ENCODE measurements at places on chromosomes 6 and 20. TPM values are rescaled to one million over a fixed set of nuclear protein-coding genes. Genes with fewer than 3 reads are reported as not detected.

DNA sequence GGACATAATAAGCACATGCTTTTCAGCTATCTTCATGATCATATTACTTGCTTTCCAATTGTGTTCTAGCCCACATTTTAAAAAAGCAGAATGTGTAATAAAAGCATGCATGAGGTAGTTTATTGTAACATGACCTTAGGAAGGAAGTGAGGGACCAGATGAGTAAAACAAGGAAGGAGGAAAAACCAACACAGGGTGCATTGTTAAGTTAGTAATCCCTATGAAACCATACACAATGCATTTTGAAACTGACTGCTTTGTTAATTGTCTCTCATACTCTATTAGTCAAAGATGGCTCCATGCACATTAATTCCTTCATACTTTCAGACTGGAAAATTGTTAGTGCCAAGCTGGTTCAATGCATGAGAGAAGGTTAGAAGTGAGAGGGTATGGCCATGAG lies 37.7 kb upstream of the CENPW start:
- no peak for DNase-seq

- DNase-seq = no peak
These were observed 20.7 kb upstream of the TRIM27 start for GRCh38 chr6:28944412-28944865.

DNA sequence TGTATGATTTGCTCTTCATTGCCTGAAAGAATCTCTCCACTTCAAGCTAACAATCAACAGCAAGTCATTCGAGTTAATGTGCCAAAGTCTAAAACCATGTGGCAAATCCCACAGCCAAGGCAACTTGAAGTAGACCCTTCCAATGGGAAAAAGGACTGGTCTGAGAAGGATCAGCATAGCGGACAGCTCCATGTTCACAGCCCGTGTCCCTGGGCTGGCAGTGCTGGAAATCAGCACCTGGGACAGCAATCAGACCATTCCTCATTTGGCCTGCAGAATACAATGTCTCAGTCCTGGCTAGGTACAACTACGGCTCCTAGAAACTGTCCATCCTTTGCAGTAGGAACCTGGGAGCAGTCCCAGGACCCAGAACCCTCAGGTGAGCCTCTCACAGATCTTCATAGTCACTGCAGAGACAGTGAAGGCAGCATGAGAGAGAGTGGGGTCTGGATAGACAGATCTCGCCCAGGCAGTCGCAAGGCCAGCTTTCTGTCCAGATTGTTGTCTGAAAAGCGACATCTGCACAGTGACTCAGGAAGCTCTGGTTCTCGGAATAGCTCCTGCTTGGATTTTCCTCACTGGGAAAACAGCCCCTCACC lies 1.1 kb downstream of the GJA10 start:
- no peak for DNase-seq

DNA sequence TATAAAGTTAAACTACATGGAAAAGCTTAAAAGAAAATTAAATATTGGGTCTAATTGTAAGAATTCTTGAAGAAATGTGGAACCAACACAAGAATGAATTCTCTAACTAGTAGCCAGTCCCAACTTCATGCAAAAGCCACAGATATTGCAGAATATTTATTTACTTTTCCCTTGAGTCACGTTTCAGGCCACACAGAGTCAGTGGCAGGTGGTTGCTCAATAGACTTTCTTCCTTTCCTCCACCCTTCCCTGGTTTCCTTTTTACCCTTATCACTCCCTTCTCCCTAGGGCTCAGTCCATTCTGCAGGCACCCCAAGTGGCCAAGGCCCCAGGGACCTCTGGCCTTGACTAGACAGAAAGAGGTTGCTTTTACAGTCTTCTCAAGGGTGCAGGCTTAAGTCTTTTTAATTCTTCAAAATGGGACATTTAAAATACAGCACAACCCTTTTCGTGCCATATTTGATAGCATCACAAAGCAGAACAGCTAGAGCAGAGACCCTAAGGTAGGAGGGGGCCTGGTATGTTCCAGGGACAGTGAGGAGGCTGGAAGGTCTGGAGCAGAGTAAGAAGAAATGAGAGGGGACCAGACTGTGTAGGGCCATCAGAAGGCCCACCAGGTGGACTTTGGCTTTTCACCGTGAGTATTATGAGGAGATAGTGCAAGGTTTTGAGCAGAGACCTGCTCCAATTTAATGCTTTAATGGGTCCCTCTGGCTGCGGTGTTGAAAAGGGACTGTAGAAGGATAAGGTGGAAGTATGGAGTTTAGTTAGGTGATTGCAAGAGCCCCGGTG lies 65.0 kb downstream of the HDDC2 start:
- DNase-seq = no peak

DNA sequence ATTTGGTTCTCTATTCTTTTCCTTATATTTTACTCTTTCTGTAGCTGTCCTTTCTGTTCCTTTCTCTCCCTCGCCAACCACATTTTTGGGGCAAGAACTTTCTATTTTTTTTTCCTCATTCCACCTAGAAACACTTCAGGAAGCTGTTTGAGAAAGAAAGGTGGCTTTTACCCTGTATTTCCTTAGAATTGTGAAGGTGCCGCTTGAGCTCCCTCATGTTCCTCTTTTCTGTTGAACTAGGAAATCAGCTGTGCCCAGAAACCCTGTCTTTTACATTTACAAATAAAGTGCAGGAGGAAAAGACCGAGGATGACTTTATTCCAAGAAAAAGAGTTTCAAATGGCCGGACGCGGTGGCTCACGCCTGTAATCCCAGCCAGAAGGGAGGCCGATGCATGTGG lies 38.2 kb downstream of the OR2B2 start:
- DNase-seq = no peak

- DNase-seq = peak; percentile 74
These were observed 61.6 kb downstream of the RAB44 start for GRCh38 chr6:36759148-36759759.

SPTLC3 gene
- 6.6 TPM for total RNA-seq

TFAP2A gene
- 0.20 TPM for total RNA-seq

SMOC2 gene
- total RNA-seq = 18.9 TPM

- DNase-seq = peak; percentile 64
These were observed 1.0 kb downstream of the NAPB start for GRCh38 chr20:23419995-23420901.

LY6G6D gene
- total RNA-seq = not detected

- DNase-seq = no peak
These were observed 116.8 kb downstream of the ARHGAP18 start for GRCh38 chr6:129593233-129593564.

GHRH gene
- not detected for total RNA-seq

DNA sequence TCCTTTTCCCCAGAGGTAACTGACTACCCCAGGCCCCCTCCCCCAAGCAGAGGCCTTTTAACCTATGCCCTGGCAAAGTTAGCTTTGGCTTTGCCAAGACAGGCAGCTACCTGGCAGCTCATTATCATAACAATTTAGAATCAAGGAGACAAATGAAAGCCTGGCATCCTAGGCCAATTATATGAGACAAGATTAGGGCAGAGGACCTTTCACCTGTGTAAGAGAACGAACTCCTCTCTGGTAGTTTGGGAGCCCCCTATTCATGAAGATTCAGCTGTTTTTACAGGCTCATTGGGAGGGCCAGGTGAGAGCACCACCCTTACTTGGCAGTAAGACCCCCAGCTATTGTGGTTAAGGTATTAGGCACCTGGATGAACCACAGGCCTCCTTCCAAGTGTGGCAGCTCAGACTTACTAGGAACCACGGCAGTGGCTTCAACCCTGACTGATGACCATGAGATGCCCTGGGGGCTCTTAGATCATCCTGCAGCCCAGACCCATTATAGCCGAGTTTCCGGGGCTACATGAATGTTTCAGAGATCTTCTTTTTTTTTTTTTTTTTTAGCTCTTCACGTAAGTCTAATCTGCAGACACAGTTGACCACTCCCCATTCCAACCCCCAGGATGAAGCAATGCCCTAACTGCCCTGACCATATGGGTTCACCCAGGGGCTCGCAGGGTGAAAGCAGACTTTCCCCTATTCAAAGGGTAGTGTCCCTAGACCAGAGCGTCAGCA lies 56.2 kb downstream of the RAB44 start:
- DNase-seq = no peak

GRCh38 chr6:87754828-87755227 lies 52.8 kb upstream of the AKIRIN2 start:
- no peak for DNase-seq

ADAM33 gene
- total RNA-seq = 6.4 TPM

GRCh38 chr20:7220755-7221154 lies 453.3 kb downstream of the BMP2 start:
- DNase-seq = no peak

DNA sequence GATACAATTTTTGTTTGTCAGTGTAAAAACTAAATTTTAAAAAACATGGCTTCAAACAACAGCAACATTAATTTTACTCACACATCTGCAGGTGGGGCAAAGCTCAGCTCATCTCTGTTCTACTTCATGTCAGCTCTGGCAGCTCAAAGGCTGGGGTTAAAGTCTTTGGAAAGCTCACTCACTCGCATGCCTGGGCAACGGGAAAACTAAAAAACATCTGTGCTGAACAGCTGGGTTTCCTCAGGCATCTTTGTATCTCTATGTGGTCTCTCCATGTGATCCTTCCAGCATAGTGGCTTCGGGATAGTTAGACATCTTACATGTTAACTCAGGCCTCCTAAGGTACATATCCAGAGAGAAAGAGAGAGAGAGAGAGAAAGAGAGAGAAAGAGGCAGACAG lies 499.6 kb downstream of the RFPL4B start:
- DNase-seq = no peak

ZSCAN31 gene
- 10.2 TPM for total RNA-seq

GRCh38 chr6:43984442-43985321 lies 142.6 kb downstream of the MRPL14 start:
- DNase-seq = no peak

- DNase-seq = no peak
These were observed 15.7 kb downstream of the AHI1 start for GRCh38 chr6:135481783-135482369.

- DNase-seq = no peak
These were observed 259.1 kb downstream of the HACE1 start for GRCh38 chr6:104600639-104600931.

DNA sequence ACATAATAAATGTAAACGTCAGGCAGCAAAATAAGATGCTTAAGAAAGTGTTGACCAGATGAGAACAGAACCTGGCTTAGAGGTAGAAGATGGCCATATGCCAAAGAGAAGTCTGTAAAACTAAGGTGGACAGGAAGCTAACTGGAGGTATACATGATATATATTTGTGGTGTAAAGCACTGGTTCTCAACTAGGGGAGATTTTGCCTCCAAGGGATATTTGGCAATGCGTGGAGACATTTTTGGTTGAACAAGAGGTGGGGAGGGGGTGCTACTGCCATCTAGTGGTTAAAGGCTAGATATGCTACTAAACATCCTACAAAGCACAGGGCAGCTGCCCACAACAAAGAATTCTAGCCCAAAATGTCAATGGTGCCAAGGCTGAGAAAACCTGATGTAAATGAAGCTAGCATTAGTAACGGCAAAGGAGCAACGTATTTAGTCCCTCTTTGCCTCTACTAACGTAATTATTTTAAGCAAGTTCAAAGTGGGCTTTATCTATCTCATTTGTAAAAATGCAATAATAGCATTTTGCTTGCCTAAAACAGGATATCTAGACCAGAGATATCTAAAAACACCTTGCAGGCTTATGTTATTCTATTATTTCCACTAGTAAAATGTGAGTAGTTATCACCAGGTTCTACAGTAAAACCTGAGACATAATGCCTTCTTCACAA lies 182.6 kb downstream of the RNGTT start:
- peak; percentile 25 for DNase-seq

DNA sequence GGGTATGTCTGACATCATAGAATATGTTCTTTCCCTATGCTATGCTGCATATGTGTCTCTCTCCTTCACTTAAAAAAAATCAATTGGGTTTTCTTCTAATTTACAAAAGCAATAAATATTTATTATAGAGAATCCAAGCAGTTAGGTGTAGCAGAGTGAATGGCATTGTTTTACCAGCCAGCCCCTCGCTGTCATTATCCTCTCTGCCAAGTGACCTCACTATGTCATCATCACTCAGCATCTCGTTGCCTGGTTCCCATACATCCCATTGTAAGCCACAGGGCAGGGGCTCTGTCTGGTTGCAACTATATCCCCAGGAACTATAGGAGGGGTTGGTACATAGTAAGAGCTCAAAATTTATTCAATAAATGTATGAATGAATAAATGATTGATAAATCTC lies 31.3 kb downstream of the KIAA0319 start:
- no peak for DNase-seq

FNDC11 gene
- not detected for total RNA-seq

HCK gene
- total RNA-seq = 9.7 TPM

DNA sequence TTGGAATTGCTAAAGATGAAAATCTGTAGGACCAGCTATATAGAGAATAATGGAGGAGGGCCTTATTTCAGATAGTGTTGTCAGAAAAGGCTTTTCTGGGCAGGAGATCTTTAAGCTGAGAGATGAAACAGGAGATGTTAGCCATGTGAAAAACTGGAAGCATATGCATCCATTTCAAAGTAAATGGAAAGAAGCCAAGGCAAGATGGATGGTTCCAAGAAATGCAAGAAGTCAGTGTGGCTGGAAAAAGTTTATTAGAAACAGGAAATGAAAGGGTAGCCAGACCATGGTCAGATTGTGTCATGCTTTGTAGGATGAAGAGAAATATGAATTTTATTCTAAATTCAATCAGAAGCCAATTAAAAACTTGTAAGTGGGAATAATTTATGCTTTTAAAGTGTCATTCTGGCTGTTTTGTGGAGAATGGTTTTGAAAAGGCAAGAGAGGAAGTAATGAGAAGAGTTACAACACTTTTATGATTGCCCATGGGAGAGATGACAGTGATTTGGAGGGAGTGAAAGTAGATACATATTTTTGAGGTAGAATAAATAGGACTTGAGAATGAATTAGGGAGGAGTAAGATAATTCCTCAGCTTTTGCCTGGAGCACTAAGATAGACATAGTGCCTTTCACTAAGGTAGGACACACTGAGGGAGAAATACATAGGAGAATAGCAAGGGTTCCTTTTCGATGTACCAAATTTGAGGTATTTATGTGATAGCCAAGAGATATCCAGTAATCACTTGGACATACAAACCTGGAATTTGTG lies 620.1 kb downstream of the HTR1B start:
- DNase-seq = no peak

GRCh38 chr20:62437496-62437895 lies 10.2 kb upstream of the RBBP8NL start:
- DNase-seq = no peak

GSTA3 gene
- not detected for total RNA-seq

- DNase-seq = no peak
These were observed 102.0 kb downstream of the MAP3K7 start for GRCh38 chr6:90484903-90485302.

DNA sequence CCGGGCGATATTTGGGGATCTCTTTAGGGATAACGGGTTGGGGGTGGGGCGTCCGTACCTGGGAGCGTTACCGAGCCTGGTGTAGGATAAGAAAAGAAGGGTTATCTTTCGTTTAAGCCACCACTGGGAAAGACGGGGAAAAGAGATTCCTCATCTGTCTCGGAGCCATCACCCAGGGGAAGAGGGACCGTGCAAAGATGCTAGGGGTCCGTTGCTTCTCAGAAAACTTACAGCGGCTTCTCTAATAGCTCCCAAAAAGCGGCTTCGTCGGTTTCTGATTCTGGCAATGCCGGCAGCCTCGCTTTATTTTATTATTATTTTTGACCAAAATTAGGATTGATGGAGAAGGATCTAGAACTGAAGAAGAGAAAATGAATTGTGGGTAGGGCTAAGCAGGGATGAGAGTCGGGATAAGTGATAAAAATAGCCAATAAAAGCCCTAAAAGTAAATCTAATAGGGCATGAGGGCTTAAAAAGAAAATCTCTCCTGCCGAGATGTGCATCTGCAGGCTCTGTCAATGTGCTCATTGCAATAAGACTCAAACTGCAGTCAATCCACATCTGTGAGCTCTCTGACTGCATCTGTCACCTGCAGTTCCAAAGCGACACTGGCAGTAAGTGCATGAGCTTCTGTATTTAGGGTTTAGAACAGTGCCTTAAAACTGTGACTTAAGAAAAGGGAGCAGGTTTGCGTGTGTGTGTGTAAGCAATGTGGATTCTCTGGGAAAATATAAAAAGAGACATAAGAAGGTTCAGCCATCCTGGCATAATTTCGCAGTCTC lies 801 bp downstream of the TBPL1 start:
- DNase-seq = no peak
